ENCODE measurements at places on chromosomes 3 and 15. TPM values are rescaled to one million over a fixed set of nuclear protein-coding genes. Genes with fewer than 3 reads are reported as not detected.

NOX5 gene
- 0.14 TPM for total RNA-seq

ZNF660 gene
- total RNA-seq: 0.10 TPM

TMC3 gene
- not detected for total RNA-seq

TM4SF18 gene
- not detected for total RNA-seq

SKOR1 gene
- total RNA-seq: not detected

PCYT1A gene
- total RNA-seq: 67.7 TPM

ECE2 gene
- total RNA-seq: not detected

NT5DC2 gene
- 127 TPM for total RNA-seq

DNA sequence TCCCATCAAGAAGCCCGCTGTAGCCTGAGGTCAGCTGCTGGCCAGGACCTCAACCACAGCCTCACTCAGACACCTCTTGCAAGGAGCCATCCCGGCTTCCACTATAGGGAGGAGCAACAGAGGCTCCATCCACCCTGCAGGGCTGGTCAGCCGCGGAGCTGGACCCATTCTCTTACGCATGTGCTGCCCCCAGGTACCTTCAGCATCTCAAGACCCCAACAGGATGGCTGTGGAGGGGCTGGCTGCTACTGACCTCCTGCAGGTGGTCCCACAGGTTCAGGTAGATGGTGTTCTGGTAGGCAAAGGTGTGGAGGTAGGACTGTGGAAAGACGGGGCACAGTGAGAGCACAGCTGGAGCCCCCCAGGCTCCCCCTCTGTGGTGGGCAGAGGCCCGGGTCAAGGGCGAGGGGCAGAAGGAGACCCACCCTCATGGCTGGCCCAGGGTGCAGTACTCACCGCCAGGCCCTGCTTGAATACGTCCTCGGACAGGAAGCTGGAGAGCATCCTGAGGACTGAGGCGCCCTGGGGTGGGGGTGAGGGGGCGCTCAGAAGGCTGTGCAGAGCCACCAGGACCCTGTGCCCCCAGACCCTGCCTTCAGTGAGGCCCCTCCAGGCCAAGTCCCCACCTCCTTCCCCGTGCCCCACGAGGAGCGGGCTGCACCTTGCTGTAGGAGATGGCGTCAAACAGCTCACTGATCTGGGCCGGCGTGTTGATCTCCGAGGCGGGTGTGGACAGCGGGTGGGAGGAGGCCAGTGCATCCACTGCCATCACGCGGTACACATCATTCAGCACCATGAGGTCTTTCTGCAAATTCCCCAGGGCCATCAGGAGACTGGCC is 11.4 kb downstream of the ANPEP start:
- DNase-seq: no peak

- DNase-seq: no peak
Measured at GRCh38 chr15:71294251-71294910, 179.1 kb downstream of the THSD4 start.

- DNase-seq: no peak
Measured at GRCh38 chr15:49023354-49023753, 22.9 kb downstream of the SECISBP2L start.

GRCh38 chr3:8760506-8760905 is 8.9 kb downstream of the OXTR start:
- DNase-seq: no peak

GRCh38 chr15:71333839-71334238 is 218.6 kb downstream of the THSD4 start:
- no peak for DNase-seq
